ENCODE measurements at places on chromosomes 12 and 14.

GRCh38 chr12:75971253-75971652, 60.3 kb downstream of the PHLDA1 start:
- DNase-seq = no peak

DNA sequence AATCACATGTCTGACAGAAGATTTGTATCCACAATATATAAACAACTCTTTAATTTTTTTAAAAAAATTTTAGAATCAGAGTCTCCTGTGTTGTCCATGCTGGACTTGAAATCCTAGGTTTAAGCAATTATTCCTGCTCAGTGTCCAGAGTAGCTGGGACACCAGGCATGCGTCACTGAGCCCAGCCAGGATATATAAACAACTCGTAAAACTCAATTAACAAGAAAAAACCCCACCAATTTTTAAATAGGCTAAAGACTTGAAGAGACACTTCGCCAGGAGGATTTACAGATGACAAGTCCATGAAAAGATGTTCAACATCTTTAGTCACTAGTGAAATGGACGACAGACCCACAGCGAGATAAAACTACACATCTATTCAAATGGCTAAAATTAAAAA, 2.0 kb upstream of the SCN8A start:
- DNase-seq = no peak

DNA sequence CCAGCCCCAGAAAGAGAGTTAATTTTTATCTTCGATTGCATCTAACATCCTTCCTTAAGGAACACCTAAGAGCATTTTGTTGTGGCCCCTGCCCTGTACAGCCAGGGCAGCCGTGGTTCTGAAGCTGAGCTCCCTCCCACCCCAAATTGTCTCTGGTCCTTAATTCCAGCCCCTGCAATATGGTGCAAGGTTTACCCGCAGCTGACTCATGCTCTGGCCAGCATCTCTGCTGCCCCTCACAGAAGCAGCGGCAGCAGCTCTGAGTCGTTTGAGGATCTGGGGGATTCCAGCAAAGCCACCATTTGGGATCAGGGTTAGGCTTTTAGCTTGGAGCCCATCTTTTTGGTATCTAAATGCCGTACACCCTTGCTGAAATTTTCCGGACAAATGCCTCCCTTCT, 3.3 kb downstream of the DLK1 start:
- no peak for DNase-seq

DNA sequence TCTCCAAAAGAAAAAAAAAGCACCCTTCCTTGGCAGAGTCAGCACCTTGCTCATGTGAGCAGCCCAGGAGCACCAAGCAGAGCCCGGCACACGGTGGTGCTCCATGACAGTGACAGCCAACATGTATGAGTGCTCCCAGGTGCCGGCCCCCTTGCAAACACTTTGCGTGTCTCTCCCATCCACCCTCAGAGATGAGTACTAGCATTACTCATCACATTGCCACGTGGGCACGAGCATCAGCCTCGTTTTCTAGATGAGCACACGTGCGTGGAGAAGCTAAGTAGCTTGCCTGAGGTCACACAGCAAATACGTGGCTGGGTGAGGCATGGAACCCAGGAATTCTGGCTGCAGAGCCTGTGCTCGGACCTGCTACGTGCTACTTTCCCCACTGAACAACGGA, 177.9 kb upstream of the PRMT8 start:
- no peak for DNase-seq

- DNase-seq = no peak
Measured at GRCh38 chr12:64636856-64637255, 26.6 kb downstream of the RASSF3 start.

DNA sequence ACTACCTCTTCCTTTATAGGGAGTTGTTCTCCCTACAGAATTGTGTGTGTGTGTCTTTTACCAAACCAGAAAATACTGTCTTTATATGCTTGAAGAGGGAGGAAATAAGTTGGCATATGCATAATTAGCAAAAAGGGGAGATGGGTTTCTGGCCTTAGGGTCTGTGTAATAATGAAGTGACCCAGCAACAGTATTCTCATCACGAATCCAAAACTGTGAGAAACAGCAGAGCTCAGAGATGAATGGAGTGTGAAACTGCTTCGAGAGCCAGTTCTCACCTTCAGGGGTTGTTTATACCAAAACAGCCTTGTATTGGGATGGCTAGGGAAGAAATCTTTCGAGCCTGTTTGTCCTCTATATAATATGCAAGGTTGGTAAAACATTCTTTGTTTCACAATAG, 227.5 kb downstream of the MON2 start:
- DNase-seq = no peak

- DNase-seq = no peak
Measured at GRCh38 chr12:68505970-68506369, 104.7 kb upstream of the RAP1B start.

- DNase-seq = no peak
Measured at GRCh38 chr14:103551338-103551762, 11.1 kb downstream of the BAG5 start.

GRCh38 chr14:61287196-61287595, 6.1 kb upstream of the TMEM30B start:
- no peak for DNase-seq

DNA sequence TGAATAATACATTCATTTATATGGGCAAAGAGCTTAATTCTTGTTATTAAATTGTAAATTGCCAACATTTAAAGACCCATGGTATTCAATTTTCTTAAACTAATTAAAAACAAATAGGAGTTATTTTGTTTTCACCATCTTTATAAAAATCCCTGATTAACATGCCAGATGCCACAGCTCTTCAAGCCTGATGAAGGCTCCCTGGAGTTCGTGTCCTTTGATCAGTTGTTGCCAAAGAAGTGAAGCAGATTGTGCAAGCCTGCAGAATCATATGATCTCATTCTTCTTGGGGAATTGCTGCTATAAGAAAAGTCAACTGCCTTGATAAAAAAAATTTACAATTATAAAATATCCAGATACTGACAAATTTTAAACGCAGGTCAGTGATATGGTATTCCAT, 288.3 kb upstream of the PPFIA2 start:
- no peak for DNase-seq

DNA sequence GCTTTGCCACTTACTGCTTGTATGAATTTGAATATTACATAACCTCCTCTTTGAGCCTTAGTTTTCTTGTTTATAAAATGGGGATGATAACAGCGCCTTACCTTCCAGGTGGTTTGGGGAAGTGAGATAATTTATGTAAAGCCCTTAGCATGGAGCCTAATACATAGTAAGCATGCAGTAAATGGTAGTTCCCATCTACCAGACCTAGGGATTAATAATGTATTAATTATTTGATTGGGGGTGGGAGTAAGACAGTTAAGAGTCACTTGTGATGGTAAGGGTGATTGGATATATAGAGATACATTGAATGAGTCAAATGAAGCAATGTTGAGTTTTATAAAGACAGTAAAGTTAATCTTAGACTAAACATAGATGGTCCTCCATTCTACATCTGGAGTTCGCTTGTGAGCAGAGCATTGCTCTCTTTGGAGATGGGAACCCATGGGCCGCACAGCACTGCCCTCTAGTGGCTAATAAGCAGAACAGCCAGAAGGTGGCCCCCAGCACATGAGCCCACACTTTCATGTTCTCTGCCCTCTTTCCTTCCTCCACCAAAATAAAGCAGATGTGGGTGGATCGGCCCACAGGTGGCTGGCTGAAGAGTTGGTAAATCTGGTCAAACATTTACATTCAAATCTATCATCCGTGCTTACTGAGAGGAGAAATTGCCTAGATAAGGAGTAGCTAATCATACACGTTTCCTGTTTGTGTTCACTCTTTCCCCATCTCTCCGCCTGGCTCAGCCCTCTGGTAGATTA, 26.5 kb upstream of the TAMALIN start:
- peak; percentile 62 for DNase-seq

DNA sequence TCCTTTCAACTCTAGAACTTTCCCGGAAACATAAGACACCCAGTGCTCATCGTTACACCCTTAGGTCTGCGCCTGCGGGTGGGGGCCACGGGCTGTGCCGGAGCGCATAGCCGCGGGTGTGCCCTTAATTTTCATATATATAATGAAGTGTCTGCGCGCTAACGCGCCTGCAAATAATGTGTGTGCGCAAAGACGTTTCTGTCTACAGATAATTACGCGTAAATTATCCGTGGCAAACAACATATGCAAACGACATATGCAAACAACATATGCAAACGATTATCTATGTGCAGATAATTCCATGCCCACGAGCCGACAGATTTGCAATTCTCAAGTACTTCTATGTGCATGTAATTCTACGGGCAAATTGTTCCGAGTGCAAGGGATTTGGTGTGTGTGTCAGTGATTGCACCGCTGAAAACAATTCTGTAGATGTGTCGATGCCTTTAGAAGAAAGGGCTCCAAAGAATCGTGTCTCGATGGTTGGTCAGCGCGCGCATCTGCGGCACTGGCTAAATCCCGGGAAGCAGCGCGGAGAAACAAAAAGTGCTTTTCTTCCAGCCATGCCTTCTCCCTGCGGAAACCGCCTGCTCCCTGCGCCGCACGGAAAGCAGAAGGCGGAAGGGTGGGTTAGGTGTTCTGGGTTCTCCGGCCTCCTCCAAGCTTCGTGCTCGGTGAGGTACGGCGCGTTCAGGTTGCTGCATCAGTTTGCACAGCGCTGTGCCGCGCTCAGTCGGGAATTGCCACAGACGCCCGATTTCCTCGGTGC, 34.5 kb upstream of the TBX5 start:
- DNase-seq = no peak

DNA sequence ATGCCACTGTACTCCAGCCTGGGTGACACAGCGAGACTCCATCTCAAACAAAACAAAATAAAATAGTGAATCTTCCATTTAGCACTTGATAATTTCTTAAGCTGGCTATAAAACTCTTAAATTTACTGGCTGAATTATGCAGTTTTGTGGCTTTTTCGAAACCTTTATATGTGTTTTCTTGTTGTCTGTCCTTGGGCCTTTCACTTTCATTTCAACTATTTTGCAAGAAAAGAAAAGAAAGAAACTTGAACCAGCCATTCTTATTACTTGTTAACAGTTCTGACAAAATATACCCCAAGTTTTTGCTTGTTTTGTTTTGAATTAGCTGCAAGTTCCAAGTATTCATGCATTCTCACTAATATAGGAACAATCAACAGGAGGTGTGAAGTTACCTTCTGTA, 42.8 kb downstream of the PRICKLE1 start:
- DNase-seq = no peak

Measured in Kasumi-1 (cell line).